ENCODE measurements at places on chromosomes 4 and X. TPM values are rescaled to one million over a fixed set of nuclear protein-coding genes. Genes with fewer than 3 reads are reported as not detected.

Gene ZNF185
- polyA plus RNA-seq: 42.6 TPM

DNA sequence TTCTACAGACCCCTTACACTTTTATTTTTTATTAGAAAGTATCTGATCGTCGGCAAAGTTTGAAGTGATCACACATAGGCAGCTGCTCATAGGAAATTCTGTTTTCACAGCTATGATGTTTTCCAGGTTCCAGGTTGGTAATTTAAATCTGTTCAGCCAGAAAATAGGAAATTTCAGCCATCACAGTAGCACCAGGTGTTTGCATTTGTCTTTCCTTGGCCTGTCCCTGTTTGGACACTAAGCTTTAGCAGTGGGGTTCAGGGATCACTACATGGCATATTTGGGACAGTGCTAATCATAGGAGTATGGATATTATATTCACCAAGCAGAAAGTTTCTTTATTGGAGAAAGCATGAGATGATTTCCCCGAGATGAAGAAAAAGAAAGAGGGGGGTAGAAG lies 92.9 kb downstream of the ANK2 start:
- no peak for DNase-seq

DNA sequence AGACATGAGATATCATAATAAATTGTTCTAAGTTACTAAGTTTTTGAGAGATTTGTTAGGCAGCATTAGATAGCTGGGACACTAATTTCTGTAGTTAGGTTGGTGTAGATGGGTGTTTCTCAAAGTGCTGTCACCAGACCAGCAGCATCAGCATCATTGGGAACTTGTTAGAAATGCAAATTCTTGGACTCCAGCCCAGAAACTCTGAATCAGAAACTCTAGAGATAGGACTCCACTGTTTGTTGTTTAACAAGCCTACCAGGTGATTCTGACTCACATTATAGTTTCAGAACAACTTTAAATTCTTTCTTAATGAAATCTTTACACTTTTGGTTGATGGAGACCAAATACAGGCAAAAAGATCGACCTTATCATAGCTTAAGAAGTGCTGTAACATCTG lies 173.7 kb downstream of the PABPC4L start:
- no peak for DNase-seq

DNA sequence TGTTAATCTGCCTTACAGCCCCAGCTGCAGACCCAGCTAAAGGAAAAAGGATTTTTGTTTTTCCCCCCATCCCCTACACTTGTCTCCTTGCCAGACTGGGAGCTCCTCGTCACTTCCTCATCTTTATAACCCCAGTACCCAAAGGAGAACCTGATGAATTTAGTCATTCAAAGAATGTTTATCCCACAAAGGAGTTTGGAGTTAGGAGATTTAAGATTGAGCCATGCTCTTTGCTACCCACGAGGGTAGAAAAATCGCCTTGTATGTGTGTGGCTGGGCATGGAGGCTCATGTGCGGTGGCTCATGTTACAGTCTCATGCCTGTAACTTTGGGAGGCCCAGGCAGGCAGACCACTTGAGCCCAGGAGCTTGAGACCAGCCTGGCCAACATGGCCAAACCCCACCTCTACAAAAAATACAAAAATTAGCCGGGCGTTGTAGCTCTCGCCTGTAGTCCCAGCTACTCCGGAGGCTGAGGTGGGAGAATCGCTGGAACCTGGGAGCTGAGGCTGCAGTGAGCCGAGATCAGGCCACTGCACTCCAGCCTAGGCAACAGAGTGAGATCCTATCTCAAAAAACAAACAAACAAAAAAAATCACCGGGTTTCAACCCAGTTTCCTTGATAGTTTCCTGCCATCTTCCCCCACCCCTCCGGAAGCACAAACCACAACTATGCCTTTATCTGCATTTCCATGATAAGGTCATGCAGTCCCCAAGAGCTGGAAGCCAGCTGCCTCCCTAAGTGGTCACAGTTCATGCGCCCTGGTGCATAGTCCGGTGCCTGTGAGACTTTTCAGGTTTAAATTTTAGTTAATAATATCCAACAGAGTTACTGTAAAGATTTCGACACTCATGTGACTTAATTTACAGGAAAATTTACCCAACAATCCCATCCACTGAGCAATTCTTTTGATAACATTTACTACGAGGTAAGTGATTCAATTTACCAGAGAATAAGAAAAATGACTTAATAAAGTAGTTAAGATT lies 1.5 kb downstream of the CFAP97 start:
- DNase-seq: no peak

DNA sequence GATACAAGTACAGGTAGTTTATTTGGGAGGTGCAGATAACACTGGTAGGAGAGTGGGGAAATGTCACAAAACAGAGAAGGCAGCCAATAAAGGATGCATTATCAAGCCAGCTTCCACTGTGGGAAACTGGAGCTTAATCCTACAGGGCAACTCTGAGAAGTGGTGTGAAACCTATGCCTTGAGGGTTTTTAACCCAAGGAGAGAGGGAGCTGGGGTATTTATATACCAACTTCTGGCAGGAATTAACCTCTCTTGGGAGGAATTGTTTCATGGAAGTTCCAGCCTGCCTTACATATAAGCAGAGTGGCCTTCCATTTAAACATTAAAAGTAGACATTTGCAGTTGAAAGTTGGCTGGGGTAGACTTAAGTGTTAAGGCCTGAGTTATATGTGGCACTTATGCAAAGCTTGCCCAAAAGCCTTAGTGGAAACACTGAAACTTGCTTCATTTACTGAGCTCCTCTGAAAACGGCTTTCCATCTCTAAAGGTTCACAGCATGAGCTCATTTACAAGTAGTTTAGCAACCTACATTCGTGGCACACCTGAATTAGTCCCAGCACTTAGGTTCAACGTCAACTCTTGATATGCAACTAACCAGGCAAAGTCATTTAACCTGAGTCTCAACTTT lies 19.2 kb downstream of the MAGEB17 start:
- no peak for DNase-seq

Gene PRR32
- polyA plus RNA-seq: not detected

- no peak for DNase-seq
These were observed 106.1 kb downstream of the MSL3 start for GRCh38 chrX:11864171-11864570.

Gene TEX11
- polyA plus RNA-seq: 0.17 TPM

Data from left kidney (tissue), 8 donors.